ENCODE measurements at places on chromosomes 5 and 9.

DNA sequence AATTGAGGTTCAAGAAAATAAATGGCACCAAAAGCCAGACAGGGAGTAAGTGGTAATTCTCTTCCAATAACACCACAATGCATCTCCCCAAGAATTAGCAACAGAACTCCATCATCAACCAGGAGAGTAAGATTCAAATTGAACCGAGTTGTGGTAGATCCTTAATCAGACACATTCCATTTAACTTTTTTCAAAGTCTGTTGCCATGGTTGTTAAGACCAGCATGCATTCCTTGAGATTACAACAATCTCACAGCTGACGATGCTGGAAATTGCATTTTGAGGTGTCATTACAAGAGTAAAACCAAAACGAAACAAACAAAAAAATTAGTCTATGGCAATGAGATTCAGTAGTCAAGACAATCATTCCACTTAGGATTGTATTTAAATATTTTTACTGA is 78.9 kb upstream of the ZNF462 start:
- no peak for DNase-seq

- no peak for DNase-seq
Measured at GRCh38 chr5:14864181-14864812, 7.3 kb downstream of the ANKH start.

- no peak for DNase-seq
Measured at GRCh38 chr9:124761710-124762109, 9.4 kb downstream of the NR6A1 start.

- DNase-seq, result no peak
Measured at GRCh38 chr9:132346177-132346576, 8.6 kb downstream of the SETX start.

GRCh38 chr5:60584304-60584703 is 115.7 kb downstream of the DEPDC1B start:
- DNase-seq, result no peak

- DNase-seq, result no peak
Measured at GRCh38 chr5:131634666-131634995, 398 bp downstream of the RAPGEF6 start.

All from substantia nigra (tissue), 51 donors.